ENCODE measurements at places on chromosomes 16 and 17. TPM values are rescaled to one million over a fixed set of nuclear protein-coding genes. Genes with fewer than 3 reads are reported as not detected.

Gene SLC2A4
- total RNA-seq: 0.44 TPM

Gene TSNAXIP1
- total RNA-seq: 1.3 TPM

Gene NUDT7
- total RNA-seq: 9.6 TPM

Gene NPW
- total RNA-seq: 2.5 TPM

Gene PRKCB
- total RNA-seq: under 0.01 TPM

Gene RAB26
- total RNA-seq: 2.9 TPM

Gene HBA2
- total RNA-seq: 0.44 TPM

Gene NUPR1
- total RNA-seq: 20.8 TPM

Gene ZNF597
- total RNA-seq: 1.3 TPM

Gene SHCBP1
- 41.3 TPM for total RNA-seq

Gene ZSCAN10
- total RNA-seq: not detected

Gene OR4D1
- under 0.01 TPM for total RNA-seq

Gene HOXB7
- total RNA-seq: 1.7 TPM

Gene SPATA32
- not detected for total RNA-seq

Gene AANAT
- 0.17 TPM for total RNA-seq

Gene PRCD
- 10.2 TPM for total RNA-seq

Gene OR3A3
- not detected for total RNA-seq

Gene KREMEN2
- total RNA-seq: 0.17 TPM

Gene CACNG1
- not detected for total RNA-seq

Gene HYDIN
- 0.15 TPM for total RNA-seq

Gene SLFN12L
- total RNA-seq: 0.17 TPM

Gene IRX6
- total RNA-seq: not detected

Gene TMEM219
- 76.5 TPM for total RNA-seq

Gene KRTAP4-1
- not detected for total RNA-seq

Gene RNF167
- 24.0 TPM for total RNA-seq

Gene OTOP2
- not detected for total RNA-seq

Gene NOTUM
- total RNA-seq: not detected

Gene CES5A
- total RNA-seq: not detected

Gene CLEC18A
- 0.58 TPM for total RNA-seq

Gene TACO1
- total RNA-seq: 27.1 TPM

Gene ABHD15
- 19.7 TPM for total RNA-seq

Gene MPO
- 0.17 TPM for total RNA-seq

Gene TMEM88
- 0.44 TPM for total RNA-seq

Gene ABCA10
- total RNA-seq: 4.7 TPM

Gene CCDC144A
- 10.9 TPM for total RNA-seq

Gene MSLN
- 0.17 TPM for total RNA-seq

Gene CDK3
- total RNA-seq: 1.9 TPM

Gene FBXO39
- total RNA-seq: 0.15 TPM

Gene HS3ST3A1
- 21.4 TPM for total RNA-seq

Gene ACBD4
- 7.9 TPM for total RNA-seq

Gene NUBP1
- 23.6 TPM for total RNA-seq

Gene CSF3
- total RNA-seq: not detected

Gene MYH3
- 0.44 TPM for total RNA-seq

Data from smooth muscle cell of trachea (primary cell).